ENCODE measurements at places on chromosomes 1 and 21.
A peak's percentile ranks its signal among the peaks of the same experiment; 100 is the strongest.

GRCh38 chr1:22888320-22889075, 84.2 kb downstream of the LACTBL1 start:
- DNase-seq: no peak

GRCh38 chr1:5504364-5504740, 487.9 kb downstream of the NPHP4 start:
- DNase-seq: no peak

GRCh38 chr1:229271448-229272159, 693 bp downstream of the RAB4A start:
- no peak for DNase-seq

DNA sequence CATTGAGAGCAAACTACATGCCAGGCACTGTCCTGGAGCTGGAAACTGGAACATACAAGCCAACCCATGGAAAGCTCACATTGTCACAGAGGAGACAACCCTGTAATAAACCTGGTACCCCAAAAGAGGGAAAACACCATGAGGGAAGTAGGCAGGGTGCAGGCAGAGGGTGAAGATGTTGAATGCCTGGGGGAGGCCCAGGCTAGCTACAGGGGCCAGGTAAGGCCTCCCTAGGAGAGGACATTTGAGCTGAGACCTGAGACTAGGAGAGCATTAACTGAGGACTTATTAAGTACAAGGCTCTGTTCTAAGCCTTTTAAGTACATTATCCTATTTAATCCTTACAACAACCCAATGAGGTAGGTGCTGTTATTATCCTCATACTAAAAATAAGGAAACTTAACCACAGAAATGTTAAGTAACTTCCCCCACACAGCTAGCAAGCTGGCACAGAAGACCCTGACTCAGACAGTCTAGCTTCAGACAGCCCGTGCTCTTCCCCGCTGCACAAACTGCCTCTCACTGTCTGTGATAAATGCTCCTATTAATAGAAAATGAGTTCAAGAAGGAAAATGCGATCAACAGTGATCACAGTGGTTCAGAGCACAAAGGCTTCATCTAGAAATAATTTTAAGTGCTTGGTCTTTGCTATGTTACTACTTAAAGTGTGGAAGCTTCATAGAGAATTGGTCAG, 41.8 kb downstream of the ZNF281 start:
- DNase-seq: peak; percentile 59

- no peak for DNase-seq
Observed at GRCh38 chr1:30027247-30027646, 696.1 kb downstream of the MATN1 start.

- DNase-seq: no peak
Observed at GRCh38 chr1:84570436-84571149, 3.6 kb downstream of the CTBS start.

Data from GM04503 (cell line).